ENCODE measurements at places on chromosomes 4 and X. TPM values are rescaled to one million over a fixed set of nuclear protein-coding genes. Genes with fewer than 3 reads are reported as not detected.

CTAG1B gene
- not detected for total RNA-seq

DCAF8L2 gene
- not detected for total RNA-seq

CCNA2 gene
- total RNA-seq: 0.24 TPM

TMEM255A gene
- not detected for total RNA-seq

Measured in naive thymus-derived CD4-positive, alpha-beta T cell (primary cell).